Skeletal muscle cell (primary cell): ENCODE measurements at places on chromosomes 3 and 15.

DNA sequence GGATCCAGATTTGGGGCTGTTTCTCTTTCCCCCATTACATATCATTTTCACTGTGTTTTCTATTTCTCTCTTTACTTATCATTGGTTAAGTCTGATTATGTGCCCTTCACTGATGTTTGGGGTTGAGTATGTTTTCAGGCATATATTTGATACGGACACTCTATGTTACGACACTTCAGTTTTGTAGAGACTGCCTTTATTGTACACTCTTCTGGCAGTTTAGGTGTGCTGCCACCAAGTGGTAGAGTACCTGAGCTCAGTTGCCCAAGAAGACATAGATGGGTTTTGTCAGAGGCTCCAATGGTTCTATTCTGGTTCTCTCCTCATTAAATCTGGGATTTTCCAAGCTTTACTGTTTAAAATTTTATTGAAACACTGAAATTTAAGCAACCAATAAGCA lies 255.0 kb upstream of the ROPN1 start:
- DNase-seq, result no peak

DNA sequence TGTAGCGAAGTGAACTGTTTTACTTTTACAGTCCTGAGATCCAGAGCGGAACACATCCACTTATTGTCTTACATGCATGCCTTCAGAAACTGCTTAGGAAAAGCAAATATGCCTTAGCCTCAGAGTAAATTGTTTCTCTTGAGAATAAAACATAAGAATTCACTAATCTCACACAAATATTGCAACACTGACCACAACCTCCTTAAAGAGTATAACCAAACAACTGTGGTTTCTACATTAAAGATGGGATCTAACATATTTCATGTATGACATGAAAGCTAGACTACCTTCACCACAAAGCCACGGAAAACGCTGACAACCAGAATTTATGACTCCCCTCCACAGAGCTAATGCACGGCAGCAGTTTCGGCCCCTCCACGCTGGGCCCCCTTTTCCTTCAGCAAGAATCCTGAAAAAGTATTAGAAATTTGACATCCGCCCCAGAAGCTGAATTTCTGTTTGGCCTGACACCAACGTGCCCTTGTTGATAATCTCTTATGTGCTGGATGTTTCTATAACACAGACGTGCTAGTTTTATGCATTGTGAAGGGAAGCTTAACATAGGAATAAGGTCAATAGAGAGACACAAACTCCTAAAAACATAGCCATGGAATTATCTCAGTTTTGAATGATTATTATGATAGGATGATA lies 84.6 kb downstream of the GREM1 start:
- peak; percentile 93 for DNase-seq

GRCh38 chr3:60542995-60543394 lies 708.3 kb downstream of the FHIT start:
- DNase-seq, result no peak

DNA sequence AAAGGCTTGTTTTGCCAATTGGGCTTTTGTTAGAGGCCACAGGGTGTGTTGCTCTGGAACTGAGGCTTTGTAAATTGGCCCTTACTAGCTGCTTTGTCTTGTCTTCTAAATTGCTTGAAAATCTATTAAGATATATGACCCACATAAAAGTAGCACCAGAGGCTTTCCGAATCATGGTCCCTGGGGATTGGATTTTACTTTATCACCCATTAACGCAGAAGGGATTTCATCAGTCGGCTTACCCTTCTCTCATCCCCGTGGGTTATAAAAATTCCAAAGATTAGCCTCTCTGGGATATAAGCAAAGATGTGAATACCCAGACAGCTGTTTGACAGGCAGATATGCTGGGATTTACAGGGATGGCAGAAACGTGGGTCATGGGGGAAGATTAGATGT lies 98.3 kb upstream of the CHL1 start:
- no peak for DNase-seq

- DNase-seq, result no peak
Observed at GRCh38 chr3:114112696-114113095, 56.2 kb downstream of the QTRT2 start.

DNA sequence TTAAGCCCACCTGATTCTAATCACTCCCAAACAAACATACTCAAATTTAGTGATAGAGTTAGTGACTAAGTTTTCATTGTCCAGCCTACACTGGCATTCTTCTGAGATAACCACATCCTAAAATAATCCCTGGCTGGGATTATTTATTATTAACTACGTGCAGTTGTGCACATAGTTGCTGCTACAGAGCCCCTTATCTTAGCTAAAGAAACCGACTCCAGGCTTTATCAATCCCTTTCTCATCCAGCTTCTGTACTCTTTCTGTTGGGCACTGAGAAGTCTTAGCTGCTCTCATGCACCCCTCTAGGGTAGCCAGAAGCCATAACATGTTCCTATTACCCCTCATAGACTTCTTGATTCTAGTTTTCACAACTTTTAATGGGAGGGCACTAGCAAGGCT lies 208.7 kb downstream of the MBNL1 start:
- no peak for DNase-seq

DNA sequence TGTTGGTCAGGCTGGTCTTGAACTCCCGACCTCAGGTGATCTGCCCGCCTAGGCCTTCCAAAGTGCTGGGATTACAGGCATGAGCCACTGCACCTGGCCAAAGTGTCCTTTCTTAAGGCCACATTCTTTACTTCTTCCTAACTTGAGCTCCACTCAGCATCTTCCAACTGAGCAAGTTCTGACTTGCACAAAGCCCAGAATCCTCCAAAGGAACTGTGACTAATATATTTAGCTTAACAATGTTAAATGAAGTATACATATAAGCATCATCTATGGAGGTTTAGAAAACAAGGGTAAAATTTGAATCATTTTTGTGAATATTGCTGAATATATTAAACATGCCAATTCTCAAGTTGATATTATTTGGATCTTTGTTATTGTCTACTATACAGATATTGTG lies 93.7 kb downstream of the SHQ1 start:
- no peak for DNase-seq

- DNase-seq, result no peak
Observed at GRCh38 chr15:100147828-100148227, 193.9 kb downstream of the ADAMTS17 start.

- no peak for DNase-seq
Observed at GRCh38 chr3:166902374-166902773, 477.7 kb downstream of the ZBBX start.

DNA sequence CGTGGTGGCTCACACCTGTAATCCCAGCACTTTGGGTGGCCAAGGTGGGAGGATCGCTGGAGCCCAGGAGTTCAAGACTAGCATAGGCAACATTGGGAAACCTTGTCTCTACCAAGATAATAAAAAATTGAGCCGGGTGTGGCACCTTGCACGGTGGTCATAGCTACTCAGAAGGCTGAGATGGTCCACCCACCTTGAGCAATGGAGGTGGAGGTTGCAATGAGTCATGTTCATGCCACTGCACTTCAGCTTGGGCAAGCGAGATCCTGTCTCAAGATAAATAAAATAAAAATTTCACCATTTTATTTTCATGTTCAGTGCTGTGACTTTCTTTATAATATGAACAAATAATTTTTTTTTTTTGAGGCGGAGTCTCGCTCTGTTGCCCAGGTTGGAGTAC lies 12.5 kb downstream of the MAPK6 start:
- no peak for DNase-seq

DNA sequence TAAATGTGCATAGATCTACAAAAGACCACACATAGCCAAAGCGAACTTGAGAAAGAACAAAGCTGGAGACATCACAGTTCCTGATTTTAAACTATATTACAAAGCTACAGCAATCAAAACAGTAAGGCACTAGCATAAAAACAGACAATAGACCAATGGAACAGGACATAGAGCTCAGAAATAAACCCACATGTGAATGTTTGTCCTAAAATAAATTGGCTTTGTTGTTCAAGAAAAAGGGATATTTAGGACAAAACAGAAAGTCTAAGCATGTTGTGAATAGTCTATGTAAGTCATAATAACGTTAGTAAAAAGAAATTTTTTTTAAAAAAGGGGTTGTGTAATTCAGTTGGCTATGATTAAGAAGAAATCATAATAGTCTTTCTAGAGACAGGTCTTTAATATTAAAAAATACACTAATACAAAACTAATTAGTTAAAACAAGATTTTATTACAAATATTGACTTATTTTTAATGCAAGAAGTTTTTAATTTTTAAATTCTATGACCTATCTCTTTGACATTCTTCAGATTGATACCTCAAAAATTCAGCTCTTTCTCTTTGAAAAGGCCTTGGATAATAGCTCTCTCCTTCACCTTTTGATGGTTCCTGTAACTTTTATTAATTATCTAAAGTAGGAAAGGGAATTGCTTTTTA lies 11.6 kb downstream of the TMEM212 start:
- DNase-seq, result no peak

DNA sequence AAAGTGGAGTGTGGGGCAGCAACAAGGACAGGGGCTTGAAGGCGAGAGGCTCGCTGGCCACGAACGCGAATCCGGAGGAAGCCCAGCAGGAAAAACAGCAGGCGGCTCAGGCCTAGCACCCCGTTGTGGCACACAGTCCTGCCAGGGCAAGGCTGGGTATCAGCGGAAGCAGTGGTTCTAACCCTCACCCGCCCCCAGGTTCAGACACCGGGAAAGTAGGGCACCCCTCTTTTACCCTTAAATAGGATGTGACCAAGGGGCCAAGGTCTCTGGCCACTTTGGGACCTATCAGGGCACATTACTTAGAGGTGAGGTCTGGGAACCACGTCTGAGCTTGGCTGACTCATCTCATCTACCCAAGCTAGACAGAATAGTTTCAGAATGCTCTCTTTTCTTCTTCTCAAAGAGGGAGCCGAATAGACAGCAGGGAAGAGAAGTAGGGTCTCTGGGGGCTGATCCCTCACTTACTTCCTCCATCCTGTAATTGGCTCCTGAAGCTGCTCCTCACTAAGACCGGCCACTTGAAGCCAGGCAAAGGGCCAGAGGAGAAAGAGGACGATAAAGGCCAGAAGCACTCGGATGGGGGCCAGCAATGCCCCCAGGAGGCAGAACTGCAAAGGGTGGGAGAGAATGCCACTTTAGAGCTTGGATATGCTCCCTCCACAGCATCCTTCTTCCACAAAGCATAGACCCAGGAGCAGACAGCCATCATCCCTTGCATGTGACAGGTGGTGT lies 1.7 kb downstream of the LPCAT4 start:
- no peak for DNase-seq

DNA sequence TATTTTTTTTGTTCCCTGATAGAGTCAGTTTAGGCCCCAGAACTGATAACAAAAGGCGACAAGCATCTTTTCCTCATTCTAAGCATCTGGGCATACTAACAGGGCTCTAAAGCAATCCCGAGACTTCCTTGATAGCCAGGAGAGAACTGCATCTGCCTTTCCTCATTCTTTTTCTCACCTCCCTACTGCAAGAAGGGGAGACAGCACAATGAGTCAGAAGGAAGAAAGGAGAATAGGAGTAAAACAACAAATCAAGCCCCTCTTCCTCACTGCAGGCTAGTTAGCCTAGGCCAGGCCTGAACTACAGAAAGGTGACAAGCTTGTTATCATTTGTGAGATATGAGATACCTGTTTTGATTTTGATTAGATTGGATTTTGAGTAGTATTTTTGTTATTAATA lies 97.9 kb downstream of the NAALADL2 start:
- DNase-seq, result no peak

DNA sequence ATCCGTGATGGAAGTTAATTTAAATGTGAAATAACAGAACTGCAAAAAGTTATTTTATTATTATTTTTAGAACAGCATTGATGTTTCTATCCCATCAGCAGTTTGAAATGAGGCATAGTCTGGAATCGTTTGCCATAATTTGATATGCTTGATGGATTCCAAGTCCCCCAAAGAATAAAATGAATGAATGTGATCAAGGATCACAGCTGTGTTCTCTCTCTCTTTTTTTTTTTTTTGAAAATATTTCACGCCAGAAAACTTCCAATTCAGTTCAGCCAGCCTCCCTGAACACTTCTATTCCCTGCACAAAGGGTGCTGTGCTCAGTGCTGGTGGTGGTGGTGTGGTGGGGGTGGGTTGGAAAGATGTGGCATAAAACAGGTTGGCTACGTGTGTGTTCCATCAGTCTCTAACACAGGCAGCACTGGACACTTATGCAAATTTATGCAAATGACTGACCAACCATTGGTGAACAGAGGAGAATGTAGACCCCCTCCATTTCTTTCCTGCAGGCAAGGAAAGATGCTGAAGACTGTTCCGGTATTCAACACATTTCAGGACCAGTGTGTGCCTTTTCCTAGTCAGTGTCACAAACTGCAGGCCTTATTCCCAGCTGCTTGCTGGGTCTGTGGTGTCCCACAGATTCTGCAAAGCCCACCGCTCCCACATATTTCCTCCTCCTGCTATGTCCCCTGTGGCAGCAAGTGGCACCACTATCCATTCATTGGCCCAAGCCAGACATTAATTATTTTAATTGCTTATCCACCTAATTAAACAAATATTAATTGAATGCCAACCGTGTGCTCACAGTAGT lies 10.6 kb downstream of the ARNT2 start:
- DNase-seq, result no peak

DNA sequence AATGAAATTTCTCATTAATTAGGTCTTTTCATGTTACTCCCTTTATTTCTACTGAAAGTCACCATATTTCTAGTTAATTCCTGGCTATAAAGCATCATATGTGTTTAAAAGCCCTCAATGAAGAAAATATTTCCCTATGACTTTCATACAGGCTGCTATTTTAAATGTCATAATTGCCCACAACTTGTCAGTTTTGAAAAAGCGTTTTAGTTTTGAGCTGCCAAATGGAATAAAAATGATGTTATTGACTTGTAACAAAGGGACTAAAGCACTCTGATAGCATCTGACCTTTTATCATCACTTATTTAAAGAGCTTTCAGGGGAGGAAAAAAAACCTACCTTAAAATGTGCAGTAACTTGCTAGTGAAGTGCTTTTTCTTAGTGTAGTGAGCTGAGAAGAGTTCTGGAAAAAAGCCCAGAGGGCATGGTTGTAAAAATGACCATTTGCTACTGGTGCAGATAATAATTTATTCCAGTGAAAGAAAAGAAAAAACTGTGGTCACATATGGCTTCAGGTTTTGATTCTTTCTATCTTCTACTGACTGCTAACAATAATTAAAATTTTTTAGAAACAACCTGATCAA lies 877.2 kb downstream of the CADM2 start:
- no peak for DNase-seq

DNA sequence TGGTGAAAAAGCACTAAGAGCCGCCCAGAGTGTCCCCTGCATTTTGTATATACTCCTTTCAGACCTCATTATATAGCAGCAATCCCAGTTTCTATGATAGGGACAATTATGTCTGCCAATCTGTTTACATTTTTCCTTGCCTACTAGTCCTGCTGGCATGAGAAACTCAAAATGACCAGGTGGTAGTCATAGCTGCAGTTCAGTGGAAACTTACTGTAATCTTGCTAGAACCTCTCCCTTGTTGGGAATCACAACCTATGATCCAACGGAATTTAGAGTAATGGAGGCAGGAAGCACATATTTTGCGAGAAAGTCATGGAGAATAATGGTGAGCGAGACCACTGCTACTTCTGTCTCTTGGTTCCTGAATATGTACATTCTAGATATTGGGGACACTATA lies 28.6 kb upstream of the MINAR1 start:
- no peak for DNase-seq

DNA sequence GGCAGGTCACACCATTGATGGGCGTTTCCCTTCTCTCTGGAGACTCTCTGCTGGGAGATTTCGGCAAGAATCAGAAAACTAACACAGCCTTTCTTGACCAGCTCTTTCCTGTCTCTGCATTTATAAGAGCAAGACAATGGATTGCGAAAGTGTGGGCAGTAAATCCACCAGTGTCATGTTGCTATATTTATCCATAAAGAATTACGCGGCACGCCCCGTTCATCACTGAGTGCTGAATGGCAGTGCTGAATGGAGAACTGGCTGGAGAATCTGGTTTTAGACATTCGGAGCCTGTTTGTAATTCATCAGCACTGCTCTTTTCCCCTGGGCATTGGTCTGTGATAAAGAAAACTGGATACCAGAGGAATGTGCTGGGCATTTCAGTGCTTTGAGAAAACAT lies 2.0 kb upstream of the CEMIP start:
- peak; percentile 85 for DNase-seq
